ENCODE measurements at places on chromosomes 7 and 10.

- DNase-seq, result no peak
Measured at GRCh38 chr10:86105181-86105580, 261.4 kb downstream of the GRID1 start.

DNA sequence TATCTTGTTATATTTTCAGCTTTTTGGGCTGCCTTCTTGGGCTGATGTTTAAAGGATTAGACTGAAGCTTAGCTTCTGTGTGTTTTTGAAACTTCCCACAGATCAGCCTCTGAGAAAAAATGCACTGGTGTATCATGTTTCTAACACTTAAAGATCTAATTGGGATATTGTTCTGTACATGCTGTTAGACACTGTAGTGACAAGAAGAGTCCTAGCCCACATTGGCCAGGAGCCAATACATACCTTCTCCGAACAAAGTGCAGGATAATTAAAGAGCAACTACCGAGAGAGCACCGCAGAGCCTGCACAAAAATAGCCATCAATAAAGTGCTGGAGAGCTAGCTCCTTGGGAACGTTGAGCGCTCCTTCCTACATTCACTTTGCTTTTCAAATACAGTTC lies 289.4 kb upstream of the SP8 start:
- DNase-seq, result peak; percentile 98

DNA sequence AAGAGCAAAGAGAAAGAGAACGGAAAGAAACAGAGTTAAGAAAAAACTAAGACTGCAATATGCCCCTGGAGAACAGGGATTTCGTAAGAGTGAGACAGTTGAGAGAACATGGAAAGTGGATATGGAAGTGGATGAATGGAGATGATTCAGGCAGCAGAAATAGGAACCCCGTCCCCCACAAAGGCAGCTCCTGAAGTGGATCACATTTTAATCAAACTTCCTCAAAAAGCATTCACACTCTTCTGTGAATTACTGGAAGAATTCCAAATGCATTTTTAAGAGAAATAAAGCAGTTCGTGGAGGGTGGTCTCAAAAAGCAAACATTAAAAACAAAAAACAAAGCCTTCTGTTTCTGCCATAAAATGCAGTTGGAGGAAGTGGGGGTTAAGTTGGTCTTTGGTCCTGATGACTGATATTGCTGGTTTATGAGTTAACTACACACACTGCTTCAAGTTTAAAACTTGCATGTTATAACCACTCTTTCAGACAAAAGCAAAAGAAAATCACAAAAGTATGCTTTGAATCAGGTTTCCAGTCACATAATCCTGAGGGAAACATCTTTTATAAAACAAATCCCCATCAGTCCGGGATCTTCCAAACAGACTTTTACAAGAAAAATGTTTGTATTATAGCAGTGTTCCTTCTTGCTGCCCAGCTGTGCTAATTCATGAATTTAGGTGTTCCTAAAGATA lies 214.3 kb downstream of the FANK1 start:
- no peak for DNase-seq

DNA sequence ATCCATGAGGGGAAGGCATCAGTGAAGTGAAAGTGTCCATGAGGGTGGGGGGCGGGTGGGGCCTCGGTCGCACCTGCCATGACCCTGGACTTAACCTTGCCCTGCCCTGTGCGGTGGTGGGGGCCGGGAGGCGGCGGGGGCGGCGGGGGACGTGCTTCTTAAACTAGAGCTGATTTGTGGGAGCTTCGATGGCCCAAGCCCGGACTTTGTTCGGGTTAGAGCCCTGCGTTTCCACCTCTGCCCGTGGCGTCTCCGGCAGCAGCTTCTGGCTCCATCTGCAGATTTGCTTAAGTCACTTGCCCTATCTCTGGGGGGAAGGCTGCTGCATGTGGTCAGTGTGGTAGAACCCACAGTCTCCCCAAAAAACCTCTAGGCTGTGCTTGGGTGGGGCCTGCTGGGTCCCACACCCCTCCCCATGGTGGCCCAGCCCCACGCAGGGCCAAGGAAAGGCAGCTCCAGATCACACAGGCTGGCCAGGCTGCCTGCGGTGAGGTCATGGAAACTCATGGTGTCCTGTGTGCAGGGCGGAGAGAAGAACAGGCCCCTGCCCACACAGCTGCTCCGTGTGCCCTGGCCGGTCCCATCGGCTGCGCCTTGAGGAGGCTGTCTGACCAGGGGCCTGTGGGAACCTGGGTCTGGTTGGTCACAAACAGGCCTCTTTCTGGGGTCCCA lies 93.2 kb downstream of the INPP5A start:
- no peak for DNase-seq

DNA sequence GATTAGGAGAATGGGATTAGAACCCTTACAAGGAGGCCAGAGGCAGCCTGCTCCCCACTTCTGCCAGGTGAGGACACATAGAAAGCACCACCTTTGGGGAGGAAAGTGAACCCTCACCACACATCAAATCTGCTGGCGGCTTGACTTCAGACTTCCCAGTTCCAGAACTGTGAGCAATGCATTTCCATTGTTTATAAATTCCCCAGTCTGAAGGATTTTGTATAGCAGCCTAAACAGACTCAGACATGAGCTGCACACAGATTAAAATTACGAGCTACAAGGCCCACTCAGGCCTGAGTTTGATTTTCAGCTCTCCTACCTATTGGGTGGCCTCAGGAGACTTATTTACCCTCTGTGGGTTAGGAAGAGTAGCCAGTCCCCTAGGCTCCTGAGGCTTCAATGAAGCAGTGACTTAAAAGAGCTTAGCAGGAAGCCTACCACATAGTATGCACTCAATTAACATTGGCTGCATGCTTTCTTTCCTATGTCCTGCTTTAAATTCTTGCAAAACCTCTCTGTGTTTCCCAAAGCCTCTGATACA lies 350.7 kb upstream of the ZMIZ1 start:
- DNase-seq, result no peak

- DNase-seq, result no peak
Measured at GRCh38 chr7:85512790-85513189, 325.9 kb upstream of the SEMA3D start.

- no peak for DNase-seq
Measured at GRCh38 chr10:116197946-116198675, 74.9 kb downstream of the GFRA1 start.

GRCh38 chr10:13051126-13051694 lies 48.8 kb upstream of the OPTN start:
- DNase-seq, result no peak

DNA sequence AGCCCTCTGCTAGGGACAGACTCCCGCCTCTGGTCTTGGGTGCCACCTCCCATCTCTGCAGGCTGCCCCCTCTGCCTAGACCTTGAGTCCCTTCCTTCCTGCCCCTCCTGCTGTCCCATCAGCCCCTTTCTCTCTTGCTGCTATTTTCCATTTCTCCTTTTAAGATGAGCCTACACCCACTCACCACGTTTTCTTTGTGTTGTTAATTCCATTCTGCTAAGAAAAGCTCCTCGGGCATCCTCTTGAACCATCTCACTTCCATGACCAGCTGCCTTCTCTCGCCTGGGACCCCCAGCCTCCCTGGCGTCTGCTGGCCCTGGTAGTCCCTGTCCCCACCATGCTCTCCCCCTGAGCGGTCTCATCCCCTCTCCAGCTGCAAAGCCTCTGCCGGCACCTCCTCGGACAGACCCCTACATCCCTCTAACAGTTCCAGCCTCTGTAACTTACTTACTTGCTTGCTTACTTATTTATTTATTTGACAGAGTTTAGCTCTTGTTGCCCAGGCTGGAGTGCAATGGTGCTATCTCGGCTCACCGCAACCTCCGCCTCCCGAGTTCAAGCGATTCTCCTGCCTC lies 95.8 kb upstream of the SH2B2 start:
- no peak for DNase-seq

- DNase-seq, result no peak
Measured at GRCh38 chr7:119594956-119595355, 678.0 kb upstream of the KCND2 start.

GRCh38 chr10:80289451-80290287 lies at the start of gene MAT1A:
MAT1A (minus strand) TSS chr10:80289658; CDS start chr10:80289423, 235 bp downstream.
- DNase-seq, result no peak

DNA sequence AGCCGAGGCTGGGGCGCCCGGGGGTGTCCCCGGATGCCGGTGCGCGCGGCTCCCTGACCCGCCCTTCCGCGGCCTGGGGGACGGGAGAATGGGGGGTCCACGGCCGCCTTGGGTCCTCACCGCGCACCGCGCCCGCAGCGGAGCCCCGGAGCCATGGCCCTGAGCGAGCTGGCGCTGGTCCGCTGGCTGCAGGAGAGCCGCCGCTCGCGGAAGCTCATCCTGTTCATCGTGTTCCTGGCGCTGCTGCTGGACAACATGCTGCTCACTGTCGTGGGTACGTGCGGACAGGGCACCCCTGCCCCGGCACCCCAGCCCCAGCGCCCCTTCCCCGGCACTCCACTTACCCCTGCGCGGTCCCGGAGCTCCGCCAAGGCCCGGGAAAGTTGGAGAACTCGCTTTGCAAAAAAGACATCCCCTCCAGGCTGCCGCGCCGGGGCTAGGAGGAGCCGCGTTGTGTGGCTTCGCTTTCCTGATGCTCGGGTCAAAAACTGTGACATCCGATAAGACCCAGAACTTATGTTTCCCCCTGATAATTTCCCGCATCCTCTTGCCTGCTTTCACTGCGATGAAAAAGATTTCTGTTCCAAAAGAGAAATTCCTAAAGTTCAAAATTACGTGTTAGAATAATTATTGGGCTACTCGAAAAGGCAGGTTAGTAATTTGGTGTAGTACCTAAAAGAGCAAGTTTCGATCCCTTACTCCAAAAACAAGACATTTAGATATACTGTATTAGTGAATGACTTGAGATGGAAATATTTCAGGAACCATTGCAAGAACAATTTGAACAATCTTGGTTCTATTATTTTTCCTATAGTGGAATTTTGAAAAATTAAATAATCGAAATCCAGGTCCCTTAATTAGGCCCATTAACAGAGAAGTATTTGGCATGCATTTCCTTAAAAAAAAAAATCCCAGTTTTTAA lies 888 bp downstream of the SLC18A2 start:
- no peak for DNase-seq

GRCh38 chr10:114313139-114313538 lies 74.1 kb downstream of the VWA2 start:
- DNase-seq, result no peak

DNA sequence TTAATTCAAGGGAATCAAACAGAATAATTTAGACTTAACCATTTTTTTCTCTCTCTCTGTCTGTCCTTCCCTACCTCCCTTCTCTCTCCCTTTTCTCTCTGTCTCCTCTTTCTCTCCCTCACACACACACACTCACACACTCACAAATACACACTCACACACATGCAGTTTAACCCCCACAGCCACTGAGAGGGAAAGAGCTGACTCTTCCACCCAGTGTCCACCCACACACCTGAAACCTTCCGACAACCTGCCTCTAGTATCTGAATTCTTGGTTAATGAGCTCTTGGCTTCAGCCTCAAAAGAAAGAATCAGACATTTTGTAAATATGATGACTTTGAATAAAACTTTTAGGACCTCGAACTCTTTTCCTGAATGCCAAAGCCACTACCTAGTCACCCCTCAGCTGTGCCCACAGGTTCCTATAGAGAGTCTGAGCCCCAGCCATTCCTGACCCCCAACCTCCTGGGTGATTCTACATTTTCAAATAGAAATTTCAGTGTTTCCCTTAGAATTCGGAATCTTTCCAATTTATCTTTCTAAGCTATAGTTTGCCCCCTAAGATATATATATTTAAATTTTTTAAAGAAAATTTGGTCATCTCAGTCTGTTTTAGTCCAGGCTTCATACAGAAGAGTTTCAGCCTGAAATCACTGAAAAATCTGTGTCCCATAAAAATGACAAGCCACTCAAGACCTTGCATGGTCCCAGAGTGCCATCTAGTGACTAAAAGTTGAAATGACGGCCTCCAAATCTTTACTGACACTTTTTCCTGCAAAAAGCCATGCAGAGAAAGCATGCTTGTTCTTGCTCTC lies 202.8 kb downstream of the IPMK start:
- DNase-seq, result peak; percentile 32

DNA sequence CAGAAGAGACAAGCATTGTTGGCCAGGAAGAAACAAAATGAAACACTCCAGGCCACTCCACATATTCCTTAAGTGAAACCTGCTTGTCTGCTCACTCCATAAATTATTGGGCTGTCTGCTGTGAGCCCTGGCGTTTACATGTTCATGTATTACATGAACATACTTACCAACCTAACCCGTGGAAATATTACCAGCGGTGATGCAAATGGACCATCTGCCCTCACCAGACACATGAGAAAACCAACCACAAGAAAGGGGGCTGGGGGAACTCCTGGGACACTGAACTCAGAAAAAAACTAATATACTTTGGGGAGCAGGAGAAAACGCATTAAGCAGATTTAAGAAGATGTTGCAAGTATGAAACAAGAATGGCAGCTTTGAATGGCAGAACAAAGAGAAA lies 731.2 kb upstream of the IGFBP3 start:
- DNase-seq, result no peak

- no peak for DNase-seq
Measured at GRCh38 chr10:78406648-78407008, 373.0 kb downstream of the RPS24 start.

GRCh38 chr10:74901301-74901700 lies 74.9 kb downstream of the KAT6B start:
- no peak for DNase-seq

- no peak for DNase-seq
Measured at GRCh38 chr7:157006829-157007469, 3.5 kb downstream of the MNX1 start.

DNA sequence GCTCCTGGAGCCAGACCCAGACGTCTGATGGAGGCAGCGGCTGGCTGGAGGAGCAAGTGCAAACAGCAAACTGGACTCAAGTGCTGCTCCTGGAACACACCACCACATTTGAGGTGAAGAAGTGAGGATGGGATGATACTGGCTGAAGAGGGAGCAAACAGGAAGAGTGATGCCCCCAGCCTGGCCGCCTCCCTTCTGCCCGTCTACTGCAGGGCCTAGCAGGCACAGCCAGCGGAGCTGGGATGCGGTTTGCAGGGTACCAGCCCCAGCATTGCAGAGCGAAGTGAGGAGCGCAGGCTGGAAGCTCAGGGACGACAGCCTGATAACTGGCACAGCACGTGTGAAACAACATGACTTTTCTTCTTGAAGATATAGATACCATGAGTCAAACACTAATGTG lies 111.8 kb upstream of the ZNF32 start:
- DNase-seq, result no peak

- no peak for DNase-seq
Measured at GRCh38 chr10:77493851-77494261, 143.8 kb downstream of the KCNMA1 start.

DNA sequence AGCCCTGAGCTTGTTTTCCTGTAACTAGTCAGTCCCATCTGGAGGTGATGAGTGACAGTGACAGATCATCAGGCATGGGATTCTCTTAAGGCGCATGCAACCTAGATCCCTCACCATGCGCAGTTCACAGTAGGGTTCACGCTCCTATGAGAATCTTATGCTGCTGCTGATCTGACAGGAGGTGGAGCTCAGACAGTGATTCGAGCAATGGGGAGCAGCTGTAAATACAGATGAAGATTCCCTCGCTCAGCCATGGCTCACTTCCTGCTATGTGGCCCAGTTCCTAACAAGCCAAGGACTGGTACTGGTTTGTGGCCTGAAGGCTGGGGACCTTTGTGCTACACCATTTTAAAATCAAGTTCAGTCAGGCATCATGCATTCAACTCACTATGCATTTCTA lies 221.7 kb downstream of the KIAA1217 start:
- no peak for DNase-seq

- no peak for DNase-seq
Measured at GRCh38 chr7:156733638-156734037, 93.1 kb downstream of the RNF32 start.

All from NCI-H1105 treated with DMSO at 0.1 percent for 48 hours (cell line).